ENCODE measurements at places on chromosomes 5 and 9. TPM values are rescaled to one million over a fixed set of nuclear protein-coding genes. Genes with fewer than 3 reads are reported as not detected.
A peak's percentile ranks its signal among the peaks of the same experiment; 100 is the strongest.

DNA sequence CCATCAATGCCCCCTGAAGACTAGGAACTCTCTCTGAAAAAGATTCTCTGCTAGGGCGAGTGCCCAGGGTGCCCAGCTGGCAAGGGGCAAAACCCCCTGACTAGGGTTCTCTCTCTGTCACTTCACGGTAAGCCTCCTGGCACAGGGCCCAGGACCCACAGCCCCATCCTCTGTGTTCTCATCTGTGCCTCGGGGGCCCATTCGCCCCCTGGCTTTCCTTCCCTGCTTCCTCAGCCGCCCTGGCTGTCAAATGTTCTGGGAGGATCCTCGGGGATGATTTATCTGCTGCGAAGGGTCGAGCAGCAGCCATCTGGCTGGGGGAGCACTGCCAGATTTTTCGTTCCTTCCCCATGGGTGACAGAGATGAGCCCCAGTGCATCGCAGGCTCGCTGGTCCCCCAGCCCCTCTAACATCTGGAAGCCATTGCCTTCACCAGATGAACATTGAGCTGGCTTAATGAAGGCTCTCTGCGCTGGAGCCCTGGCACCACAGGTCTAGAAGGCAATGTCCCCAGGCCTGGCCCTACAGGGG is 24.2 kb downstream of the HMCN2 start:
- no peak overlapping the region for H3K4me3 ChIP-seq
- no peaks in the 10 kb centered on the region for H3K27me3 ChIP-seq
- no peak for DNase-seq

Gene SPEF2
- 0.32 TPM for total RNA-seq

Gene RABGAP1
- 36.5 TPM for total RNA-seq

Gene C9orf43
- total RNA-seq: not detected

- no peak for DNase-seq
- no peak overlapping the region for H3K4me3 ChIP-seq
- no peaks in the 10 kb centered on the region for H3K36me3 ChIP-seq
- no peaks in the 10 kb centered on the region for H3K27me3 ChIP-seq
- H3K27ac ChIP-seq: no peak overlapping the region
- no peaks in the 10 kb centered on the region for H3K4me1 ChIP-seq
These were observed 530.3 kb upstream of the ACO1 start for GRCh38 chr9:31854187-31854586.

GRCh38 chr5:176540956-176541337 is 3.7 kb upstream of the RNF44 start:
- no peak overlapping the region for H3K27ac ChIP-seq
- no peak overlapping the region for H3K4me3 ChIP-seq
- no peak for DNase-seq
- no peaks in the 10 kb centered on the region for H3K27me3 ChIP-seq
- H3K36me3 ChIP-seq: no peaks in the 10 kb centered on the region
- H3K4me1 ChIP-seq: peaks cover under 1% of the 10 kb centered on the region

DNA sequence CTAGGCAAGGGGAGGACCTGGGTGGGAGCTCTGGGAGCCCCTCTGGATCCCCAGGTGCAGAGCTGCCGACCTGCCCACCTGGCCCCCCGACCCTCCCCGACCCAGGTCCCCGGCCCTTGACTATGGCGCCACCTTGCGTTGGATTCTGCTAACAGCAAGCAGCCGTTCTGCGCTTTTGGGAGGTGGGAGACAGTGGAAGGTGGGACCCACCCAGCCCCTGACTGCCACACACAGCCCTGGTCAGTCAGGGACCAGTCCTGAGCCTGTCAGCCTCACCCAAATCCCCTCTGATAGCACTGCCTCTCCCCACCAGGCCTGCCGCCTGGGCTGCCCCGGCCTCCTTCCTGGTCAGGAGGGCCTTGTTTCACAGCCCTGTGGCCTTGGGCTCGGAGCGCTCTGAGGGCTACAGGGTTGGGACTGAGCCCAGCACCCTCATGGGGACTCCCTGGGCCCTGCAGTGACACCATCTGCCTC is 77.9 kb downstream of the HMCN2 start:
- H3K4me1 ChIP-seq: no peaks in the 10 kb centered on the region
- H3K36me3 ChIP-seq: no peaks in the 10 kb centered on the region
- DNase-seq: no peak

GRCh38 chr9:68429631-68430030 is 73.2 kb downstream of the PGM5 start:
- no peak overlapping the region for H3K4me3 ChIP-seq
- no peaks in the 10 kb centered on the region for H3K27me3 ChIP-seq
- H3K27ac ChIP-seq: peak overlapping the region; percentile 2
- no peak for DNase-seq
- H3K4me1 ChIP-seq: peaks cover 10% of the 10 kb centered on the region
- no peaks in the 10 kb centered on the region for H3K36me3 ChIP-seq

GRCh38 chr9:96599298-96599697 is 20.3 kb downstream of the CDC14B start:
- H3K4me1 ChIP-seq: peaks cover 12% of the 10 kb centered on the region
- no peak overlapping the region for H3K27ac ChIP-seq
- no peaks in the 10 kb centered on the region for H3K36me3 ChIP-seq
- no peak overlapping the region for H3K4me3 ChIP-seq

Gene LCN9
- total RNA-seq: not detected

DNA sequence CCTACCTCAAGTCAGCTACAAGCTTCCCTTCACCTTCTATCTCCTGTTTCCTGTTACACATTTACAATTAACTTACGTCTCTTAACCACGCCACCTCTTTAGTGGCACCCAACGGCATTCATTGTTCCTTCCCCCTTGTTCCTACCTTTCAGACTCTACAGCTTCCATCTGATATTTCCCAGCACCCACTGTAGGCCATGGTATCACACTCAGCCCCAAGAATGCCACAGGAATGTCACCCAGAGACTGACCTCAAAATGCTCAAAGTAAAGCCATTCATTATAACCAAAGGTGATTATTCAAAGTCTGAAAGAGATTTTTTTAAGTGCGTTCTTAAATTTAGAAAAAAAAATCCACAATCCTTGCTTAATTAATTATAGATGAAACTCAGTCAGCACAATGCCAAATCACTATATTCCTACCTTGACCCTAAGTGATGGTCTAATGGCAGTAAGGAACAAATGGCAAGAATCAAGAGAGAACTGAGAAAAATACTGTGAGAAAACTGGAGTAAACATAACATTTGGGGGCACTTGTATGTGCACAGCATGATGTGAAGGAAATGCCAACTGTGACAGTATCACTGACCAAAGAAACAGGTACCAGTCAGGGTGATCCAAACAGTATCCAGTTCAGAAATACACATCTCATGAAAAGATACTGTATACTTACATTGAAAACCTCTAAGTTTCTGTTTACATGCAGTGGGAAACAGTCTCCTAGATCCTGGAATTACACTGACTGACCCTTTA is 52.1 kb downstream of the CTNND2 start:
- no peaks in the 10 kb centered on the region for H3K36me3 ChIP-seq
- no peak overlapping the region for H3K4me3 ChIP-seq
- no peak for DNase-seq
- no peaks in the 10 kb centered on the region for H3K27me3 ChIP-seq
- H3K27ac ChIP-seq: no peak overlapping the region

Gene AGXT2
- not detected for total RNA-seq

- peak; percentile 92 for DNase-seq
- no peaks in the 10 kb centered on the region for H3K27me3 ChIP-seq
- peak overlapping the region; percentile 88 for H3K27ac ChIP-seq
- peaks cover 22% of the 10 kb centered on the region for H3K36me3 ChIP-seq
- H3K4me3 ChIP-seq: peak overlapping the region; percentile 53
These were observed 1.1 kb downstream of the POLR1E start for GRCh38 chr9:37486616-37487548.

Gene ADAMTS13
- 3.5 TPM for total RNA-seq

Gene IQGAP2
- total RNA-seq: 19.8 TPM

Gene PCA3
- not detected for total RNA-seq

GRCh38 chr9:130030651-130031127 is 12.3 kb downstream of the FNBP1 start:
- no peak for DNase-seq

DNA sequence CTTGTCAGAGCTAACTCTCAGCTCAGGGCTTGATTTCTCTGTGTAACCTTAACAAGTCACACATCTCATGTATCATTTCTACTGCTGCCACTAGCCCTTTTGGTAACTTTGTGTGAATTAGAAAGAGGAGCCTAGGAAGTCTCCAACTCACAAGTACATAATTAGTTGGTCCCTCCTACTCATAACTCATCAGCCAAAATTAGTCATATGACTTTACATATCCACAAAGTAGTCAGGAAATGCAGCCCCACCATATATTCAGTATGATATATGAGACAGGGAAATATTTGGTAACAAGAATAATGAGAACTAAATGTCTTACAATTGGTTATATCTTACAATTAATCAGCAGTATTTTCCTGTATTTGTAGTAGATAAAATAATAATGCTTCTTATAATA is 250.2 kb downstream of the SH3GL2 start:
- no peaks in the 10 kb centered on the region for H3K4me1 ChIP-seq
- no peak overlapping the region for H3K4me3 ChIP-seq
- no peak for DNase-seq
- H3K27ac ChIP-seq: no peak overlapping the region

DNA sequence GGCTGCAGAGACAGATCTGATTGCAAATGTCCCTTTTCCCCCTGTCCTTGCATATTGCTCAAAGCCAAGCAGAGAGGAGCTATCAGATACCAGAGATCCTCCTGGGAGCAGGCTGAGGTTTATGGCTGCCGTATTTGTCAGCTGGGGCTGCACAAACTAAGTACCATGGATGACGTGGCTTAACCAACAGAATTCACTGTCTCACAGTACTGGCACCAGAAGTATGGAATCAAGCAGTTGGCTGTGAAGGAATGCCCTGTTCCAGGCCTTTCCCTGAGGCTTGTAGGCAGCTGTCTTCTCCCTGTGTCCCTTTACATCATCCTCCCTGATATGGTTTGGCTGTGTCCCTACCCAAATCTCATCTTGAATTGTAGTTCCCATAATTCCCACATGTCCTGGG is 2.6 kb downstream of the CFAP90 start:
- no peak overlapping the region for H3K27ac ChIP-seq
- DNase-seq: no peak
- H3K4me1 ChIP-seq: peaks cover 3% of the 10 kb centered on the region
- H3K36me3 ChIP-seq: no peaks in the 10 kb centered on the region
- H3K27me3 ChIP-seq: peaks cover 5% of the 10 kb centered on the region

DNA sequence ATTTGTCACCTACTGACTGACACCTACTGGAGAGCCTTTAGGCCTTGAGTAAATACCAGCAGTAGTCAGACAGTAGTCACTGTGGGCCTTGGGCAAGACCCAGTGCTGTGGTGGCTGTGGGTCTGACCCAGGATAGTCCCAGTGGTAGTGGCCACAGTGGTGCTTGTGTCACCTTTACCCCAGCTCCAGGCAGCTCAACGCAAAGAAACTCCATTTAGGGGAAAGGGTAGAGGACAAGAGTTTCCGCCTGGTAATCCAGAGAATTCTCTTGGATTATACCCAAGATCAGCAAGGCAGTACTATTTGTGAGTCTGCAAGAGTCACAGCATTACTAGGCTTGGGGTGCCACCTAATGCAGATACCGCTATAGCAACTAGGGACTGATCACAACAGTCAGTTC is 28.9 kb downstream of the CERT1 start:
- no peaks in the 10 kb centered on the region for H3K27me3 ChIP-seq
- no peak for DNase-seq
- no peaks in the 10 kb centered on the region for H3K36me3 ChIP-seq
- H3K4me3 ChIP-seq: no peak overlapping the region
- no peak overlapping the region for H3K27ac ChIP-seq

DNA sequence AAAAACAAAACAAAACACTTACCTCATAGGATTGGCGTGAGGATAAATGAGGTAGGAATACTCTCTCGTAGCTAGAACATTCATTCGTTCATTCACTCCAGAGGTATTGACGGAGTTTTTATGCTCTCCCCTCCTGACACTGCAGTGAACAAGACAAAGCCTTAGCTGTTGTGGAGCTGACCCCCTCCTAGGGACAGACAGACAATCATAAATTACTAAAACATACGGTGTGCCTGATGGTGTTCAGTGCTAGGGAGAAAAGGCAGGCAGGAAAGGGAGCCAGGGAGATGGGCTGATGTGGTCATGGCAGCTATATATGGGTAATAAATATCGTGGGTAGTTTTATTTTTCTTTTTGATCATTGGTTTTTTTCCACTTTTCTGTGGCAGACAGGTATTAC is 5.7 kb upstream of the BRD3 start:
- no peaks in the 10 kb centered on the region for H3K4me1 ChIP-seq
- no peak overlapping the region for H3K27ac ChIP-seq
- H3K36me3 ChIP-seq: no peaks in the 10 kb centered on the region
- no peak overlapping the region for H3K4me3 ChIP-seq

- DNase-seq: no peak
- H3K36me3 ChIP-seq: no peaks in the 10 kb centered on the region
- H3K4me1 ChIP-seq: no peaks in the 10 kb centered on the region
- H3K4me3 ChIP-seq: no peak overlapping the region
- no peaks in the 10 kb centered on the region for H3K27me3 ChIP-seq
- no peak overlapping the region for H3K27ac ChIP-seq
These were observed 187.4 kb upstream of the SLC24A2 start for GRCh38 chr9:19976226-19976625.

DNA sequence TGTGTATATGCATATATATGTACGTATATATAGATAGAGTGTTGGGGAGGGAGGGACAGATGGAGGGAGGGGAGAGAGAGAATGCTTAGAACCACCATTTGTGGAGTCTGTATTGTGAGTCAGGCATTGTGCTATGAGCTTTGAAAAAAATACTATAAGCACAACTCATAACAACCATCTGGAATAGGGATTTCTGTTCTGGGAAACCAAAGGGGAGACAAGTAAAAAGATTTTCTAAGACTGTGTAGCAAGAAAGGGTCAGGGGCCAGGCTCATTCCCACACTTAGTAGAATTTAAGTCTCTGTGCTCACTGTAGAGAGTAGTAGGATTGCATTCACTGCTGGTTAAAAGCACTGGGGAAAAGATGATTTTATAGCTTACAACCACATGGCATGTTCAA is 202.3 kb upstream of the SGCD start:
- DNase-seq: no peak
- H3K27ac ChIP-seq: no peak overlapping the region
- H3K4me1 ChIP-seq: no peaks in the 10 kb centered on the region
- no peaks in the 10 kb centered on the region for H3K36me3 ChIP-seq

Gene ROR2
- 0.32 TPM for total RNA-seq

DNA sequence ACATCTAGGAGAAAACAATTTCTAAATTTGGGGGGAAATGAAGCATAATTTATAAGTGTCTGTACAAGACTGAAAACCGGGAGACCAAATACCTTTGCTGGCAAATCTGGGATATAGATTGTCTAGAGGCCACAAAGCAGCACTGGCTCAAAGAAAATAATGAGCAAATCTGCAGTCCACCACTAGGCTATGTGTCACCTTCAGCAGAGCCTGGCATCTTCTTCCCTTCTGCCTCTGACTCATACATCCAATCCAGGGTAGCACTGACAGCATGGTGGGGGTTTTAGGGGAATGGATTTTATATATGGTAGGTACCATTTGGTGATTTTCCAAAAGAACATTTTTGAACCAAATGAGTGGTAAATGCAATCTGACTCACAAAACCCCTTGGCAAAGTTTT is 12.8 kb downstream of the FAM81B start:
- no peak overlapping the region for H3K27ac ChIP-seq
- no peaks in the 10 kb centered on the region for H3K27me3 ChIP-seq
- H3K36me3 ChIP-seq: no peaks in the 10 kb centered on the region

GRCh38 chr5:123094919-123095797 is 6.1 kb downstream of the PRDM6 start:
- peak; percentile 84 for DNase-seq
- H3K27ac ChIP-seq: peak overlapping the region; percentile 99
- H3K36me3 ChIP-seq: peaks cover 5% of the 10 kb centered on the region
- H3K27me3 ChIP-seq: no peaks in the 10 kb centered on the region
- H3K4me1 ChIP-seq: peaks cover 2% of the 10 kb centered on the region
